ENCODE measurements at places on chromosomes 5 and 9.

GRCh38 chr9:120351106-120351505 is 228.9 kb downstream of the CDK5RAP2 start:
- DNase-seq, result no peak

DNA sequence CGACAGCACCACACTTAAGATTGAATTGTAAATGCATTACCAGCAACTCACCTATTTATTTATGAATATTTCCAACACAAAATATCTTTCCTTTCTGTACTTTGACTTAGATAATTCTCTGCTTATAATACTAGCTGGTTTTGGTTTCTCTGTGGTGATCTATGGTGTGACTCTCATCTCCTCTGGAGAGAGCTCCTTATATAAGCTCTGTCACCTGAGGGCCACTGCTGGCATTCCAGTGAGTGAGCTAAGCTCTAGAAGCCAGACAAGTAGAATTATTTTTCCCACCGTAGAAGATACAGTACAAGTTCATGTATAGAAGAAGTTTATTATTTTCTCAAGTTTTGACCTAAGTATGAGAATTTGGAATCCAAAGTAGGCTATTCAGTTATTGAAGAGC is 111.5 kb downstream of the CDC42SE2 start:
- peak; percentile 37 for DNase-seq

DNA sequence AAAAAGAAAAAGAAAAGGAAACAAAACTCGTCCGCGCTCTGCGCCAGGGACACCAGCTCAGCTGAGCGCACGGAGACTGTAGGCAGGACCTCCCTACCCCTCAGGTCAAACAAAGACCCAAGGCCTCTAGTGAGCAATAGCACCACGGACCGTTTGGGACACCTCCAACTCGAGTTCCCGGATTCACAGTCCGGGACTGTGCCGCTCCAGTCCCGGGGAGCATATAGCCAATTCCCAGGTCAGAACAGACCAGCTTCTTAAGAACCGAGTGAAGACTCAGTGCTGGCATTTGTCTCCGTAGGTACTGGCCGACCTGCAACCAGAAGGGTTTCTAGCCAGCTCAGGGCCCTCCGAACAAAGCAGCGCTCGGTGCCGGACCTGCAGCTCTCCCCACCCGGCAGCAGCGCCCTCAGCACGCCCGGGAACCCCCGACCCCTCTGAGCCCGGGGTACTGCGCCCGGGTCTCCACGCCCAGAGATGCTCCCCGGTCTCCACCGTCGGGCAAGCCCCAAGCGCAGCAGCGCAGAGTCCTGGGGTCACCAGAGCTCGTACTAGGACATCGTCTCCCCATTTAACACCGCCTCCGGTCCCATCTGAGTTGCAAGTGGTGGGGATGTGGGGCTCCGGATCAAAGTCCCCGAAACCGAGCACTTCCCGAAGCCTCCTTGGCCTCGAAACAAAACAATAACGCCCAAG is 591 bp downstream of the ABCA1 start:
- peak; percentile 18 for DNase-seq

- DNase-seq, result no peak
Observed at GRCh38 chr5:106780355-106780754, 890.4 kb downstream of the EFNA5 start.

DNA sequence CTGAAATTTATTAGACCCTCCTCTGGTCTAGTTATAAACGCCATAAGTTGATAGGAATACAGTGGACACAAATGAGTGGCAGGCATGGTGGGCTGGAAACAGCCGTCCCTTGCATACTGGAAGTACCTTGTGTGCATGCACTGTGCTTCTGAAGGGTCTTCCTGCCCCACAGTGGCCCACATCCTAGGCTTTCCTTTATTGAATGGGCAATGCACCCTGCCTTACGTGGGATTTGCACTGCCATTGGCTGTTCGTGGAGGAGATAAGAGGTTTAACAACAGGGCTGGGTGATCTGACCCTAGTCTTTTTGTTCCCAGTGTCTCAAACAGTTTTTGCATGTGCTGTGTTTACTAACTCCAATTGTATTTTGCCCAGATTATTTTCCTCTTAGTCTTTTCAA is 480.8 kb downstream of the GADD45G start:
- DNase-seq, result no peak

GRCh38 chr5:151082282-151082902 is 1.6 kb upstream of the TNIP1 start:
- no peak for DNase-seq

DNA sequence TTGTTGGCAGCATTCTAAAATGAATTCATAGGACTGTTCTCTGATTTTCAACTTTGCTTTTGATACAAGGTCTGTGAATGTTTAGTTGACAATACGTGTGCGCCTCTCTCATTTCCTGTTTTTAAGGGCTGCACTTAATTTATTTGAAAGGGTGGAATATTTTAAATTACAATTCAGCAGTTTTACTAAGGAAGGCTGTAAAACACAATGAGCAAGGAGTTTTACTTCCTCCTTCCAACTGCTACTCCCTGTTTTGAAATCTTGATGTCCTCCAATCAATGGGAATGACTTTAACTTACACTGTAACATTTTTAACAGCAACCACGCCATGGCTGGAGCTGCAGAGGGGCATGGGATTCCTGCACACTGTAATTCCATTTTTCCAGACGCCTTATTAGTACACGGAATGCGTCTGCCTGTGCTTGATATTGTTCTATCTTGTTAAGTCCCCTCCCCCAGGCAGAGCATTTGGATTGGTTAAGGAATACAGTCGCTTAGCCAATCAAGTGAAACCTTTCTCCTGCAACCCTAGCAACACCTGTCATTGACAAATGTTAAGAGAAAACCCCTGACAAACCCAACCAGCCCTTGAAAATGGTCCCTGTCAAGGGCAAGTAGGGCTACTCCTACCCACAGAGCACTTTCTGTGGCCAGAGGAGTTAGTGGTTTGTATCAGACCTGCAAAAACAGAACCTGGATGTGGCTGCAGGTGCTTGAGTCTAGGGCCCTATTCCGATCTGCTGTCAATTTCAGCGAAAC is 12.5 kb upstream of the ZSWIM6 start:
- DNase-seq, result peak; percentile 22

GRCh38 chr9:109821711-109822110 is 41.7 kb downstream of the PALM2AKAP2 start:
- DNase-seq, result no peak

- DNase-seq, result no peak
Observed at GRCh38 chr5:172441262-172441751, 13.0 kb downstream of the SH3PXD2B start.

DNA sequence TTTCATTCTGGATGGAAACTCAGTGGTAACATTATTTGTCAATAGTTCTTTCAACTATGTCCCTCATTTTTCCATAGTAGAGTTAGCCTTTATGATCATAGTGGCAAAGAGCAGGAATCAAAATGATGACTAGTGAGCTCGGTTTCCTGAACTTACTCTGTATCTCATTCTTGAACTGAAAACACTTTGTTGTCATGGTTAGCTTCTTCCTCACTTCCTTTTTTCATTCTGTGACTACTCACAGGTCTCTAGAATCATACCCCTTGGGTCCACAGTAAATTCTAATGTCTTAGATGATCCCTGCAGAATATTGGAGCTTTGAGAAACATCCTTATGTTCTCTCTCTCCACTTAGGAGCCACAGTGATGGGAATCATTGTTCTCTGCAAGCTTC is 29.4 kb upstream of the RECK start:
- DNase-seq, result no peak

DNA sequence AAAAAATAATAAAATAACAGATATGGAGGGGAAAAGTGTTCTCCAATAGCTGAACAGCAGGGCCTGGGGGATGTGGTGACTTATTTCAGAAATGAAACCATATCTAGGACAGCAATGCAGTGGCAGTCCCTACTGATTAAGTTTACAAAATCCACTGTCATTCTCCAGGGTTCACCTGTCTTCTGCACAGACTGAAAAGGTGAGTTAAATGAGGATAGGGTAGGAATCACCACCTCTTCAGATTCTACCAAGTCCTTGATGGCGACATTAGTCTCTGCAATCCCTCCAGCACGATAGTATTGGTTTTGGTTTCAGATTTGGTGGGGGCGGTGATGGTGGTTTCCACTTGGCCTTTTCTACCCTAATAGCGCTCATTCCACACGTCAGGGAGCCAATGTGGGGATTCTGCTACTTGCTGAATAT is 32.3 kb upstream of the NPM1 start:
- DNase-seq, result no peak

DNA sequence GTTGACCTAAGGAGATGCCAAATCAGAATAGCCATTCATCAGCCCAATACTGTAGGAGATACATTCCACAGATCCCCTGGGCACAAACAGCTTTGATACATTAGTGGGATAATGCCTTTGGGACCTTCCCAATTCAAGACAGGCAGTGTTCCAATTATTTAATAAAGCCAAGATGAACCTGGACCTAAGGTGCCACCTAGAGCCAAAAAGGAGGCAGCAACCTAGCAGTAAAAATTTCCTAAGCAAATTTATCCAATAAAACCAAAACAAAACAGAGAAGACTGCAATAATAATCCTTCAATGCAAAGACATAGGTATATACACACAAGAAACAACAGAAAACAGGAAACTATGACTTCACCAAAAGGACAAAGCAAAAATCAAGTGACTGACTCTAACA is 253.0 kb downstream of the HINT1 start:
- DNase-seq, result no peak

DNA sequence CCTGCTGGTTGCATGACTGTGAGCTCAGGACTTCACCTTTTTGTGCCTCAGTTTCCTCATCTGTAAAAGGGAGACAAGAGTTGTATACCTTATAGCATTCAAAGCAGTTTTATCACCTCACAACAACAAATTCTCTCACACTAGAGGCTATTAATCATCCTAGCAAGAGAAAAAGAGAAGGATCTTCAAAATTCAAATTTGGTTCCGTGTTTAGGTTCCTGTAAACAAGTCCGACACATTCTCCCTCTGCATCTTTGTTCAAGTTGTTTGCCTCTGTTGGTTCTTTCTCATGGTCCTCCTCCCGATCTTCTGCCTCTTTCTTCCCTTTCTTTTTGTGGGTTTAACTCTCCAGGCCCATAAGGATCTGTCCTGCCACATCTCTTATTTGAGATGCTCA is 218.0 kb downstream of the PIK3R1 start:
- no peak for DNase-seq

GRCh38 chr5:55104946-55105701 is 2.7 kb downstream of the GZMA start:
- DNase-seq, result no peak

GRCh38 chr9:3040761-3041160 is 196.9 kb upstream of the PUM3 start:
- no peak for DNase-seq

GRCh38 chr9:25808554-25808953 is 130.3 kb upstream of the TUSC1 start:
- DNase-seq, result no peak

DNA sequence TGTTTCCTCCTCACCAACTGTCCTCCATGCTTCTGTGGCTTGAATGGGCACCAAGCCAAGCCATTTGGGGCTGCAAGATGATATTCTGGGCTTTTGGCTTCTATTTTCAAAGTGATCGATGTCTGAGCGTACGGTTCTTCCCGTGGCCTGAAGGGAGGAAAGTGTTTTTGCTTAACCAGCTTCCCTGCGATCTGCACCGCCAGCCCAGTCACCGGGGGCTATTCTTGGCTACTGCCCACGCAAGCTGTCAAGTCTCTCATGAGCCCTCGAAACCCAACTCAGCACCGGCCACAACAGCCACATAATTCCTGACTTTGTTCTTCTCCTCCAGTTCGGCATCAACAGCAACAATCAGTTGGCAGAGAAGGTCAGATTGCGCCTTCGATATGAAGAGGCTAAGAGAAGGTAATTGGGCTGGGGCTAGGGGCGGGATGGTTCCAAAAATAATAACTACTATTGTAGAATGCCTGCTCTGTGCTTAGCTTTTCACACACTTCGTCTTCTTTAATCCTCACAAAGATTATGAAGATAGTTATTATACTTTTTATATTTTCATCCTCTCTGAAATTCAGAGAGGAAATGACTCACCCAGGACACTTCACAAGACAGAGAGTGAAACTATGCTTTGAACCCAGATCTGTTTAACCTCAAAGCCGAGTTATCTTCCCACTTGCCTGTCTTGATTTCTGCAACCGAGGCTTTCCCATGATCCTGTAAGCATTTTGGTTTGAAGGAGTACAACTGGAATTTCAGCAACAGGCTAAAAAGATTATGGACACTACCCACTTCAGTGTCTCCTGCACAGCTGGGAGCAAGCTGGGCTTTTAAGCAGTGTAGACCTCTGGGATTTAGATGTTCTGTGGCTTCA is 76.4 kb upstream of the RARS1 start:
- peak; percentile 16 for DNase-seq
